ENCODE measurements at places on chromosomes 4 and X. TPM values are rescaled to one million over a fixed set of nuclear protein-coding genes. Genes with fewer than 3 reads are reported as not detected.

DNA sequence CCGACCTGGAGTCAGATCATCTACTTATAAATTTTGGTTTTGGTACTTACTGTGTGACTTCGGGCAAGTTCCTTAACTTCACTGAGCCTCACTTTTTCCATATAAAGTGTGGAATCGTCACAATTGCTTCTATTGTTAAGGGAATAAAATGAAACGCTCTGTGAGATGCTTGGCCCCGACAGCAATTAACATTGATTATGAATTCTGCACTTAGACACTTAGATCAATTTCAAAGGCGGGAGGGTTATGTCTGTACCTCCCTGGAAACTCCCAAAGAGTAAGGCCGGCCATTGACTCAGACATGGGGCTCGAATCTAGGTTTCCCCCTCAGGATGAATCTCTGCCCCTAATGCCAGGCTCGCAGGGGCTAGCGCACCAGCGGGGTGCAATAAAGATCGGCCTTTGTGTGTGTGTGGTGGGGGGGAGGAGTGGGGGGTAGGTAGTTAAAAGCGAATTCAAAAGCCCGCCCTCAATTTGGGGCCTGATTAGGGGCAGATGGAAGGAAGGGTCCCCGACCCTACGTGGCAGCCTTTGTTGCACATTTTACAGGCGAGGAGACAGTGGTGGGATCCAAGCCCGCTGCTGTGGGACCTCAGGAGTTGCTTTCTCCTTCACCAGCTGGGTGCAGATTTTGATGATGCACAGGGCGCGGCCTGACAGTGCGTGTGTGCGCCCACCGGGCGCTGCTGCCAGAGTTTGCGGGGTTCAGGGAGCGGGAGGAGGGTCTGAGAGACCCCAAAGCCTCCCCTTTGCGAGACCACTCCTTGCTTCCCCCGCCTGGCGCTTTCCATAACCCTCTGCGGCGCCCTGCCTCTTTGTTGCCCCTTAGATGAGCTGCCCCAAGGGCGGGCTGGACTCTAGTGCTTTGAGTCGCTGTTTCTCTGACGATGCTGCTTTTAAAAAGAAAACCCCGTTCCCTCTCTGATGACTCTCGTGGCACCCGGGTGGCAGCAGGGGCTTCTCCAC, 9.6 kb downstream of the MSX1 start:
- no peak for DNase-seq

- DNase-seq = no peak
Measured at GRCh38 chr4:79983431-79983830, 89.6 kb downstream of the ANTXR2 start.

- DNase-seq = no peak
Measured at GRCh38 chr4:1234811-1235292, 14.1 kb downstream of the CTBP1 start.

DNA sequence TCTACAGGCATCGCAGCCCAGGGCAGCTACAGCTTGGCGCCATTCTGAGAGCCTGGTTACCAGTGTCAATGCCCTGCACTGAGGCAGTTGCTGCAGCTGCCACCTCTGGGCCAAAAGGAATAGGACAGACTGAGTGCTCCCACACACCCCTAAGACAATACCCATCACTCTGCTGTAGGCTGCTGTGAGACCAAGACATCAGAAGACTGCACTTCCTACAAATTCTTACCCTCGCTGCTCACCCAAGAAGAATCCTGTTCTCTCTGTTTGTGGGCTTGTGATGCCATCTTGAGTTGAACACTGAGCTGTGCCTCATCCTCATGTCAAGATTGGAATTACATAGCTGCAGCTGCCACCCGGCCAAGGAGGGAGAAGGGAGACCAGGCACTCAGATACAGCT, 1847.0 kb upstream of the PCDH10 start:
- DNase-seq = no peak

PLAC1 gene
- total RNA-seq = 2.6 TPM

TMEM154 gene
- total RNA-seq = 8.1 TPM

SPRY1 gene
- total RNA-seq = 26.4 TPM
